ENCODE measurements at places on chromosomes 3 and 15.
A peak's percentile ranks its signal among the peaks of the same experiment; 100 is the strongest.

- DNase-seq, result peak; percentile 73
These were observed 138.4 kb upstream of the TBL1XR1 start for GRCh38 chr3:177335728-177336127.

- no peak for DNase-seq
These were observed 182.3 kb upstream of the LPP start for GRCh38 chr3:187971629-187972028.

GRCh38 chr3:107973152-107973551, 117.7 kb downstream of the CD47 start:
- no peak for DNase-seq

- no peak for DNase-seq
These were observed 203.6 kb downstream of the PDCD6IP start for GRCh38 chr3:34001990-34002389.

- no peak for DNase-seq
These were observed 3.2 kb upstream of the TEX9 start for GRCh38 chr15:56361987-56362386.

GRCh38 chr3:89245612-89246011, 138.2 kb downstream of the EPHA3 start:
- no peak for DNase-seq

GRCh38 chr3:175865724-175866123, 1006.6 kb downstream of the NAALADL2 start:
- no peak for DNase-seq

DNA sequence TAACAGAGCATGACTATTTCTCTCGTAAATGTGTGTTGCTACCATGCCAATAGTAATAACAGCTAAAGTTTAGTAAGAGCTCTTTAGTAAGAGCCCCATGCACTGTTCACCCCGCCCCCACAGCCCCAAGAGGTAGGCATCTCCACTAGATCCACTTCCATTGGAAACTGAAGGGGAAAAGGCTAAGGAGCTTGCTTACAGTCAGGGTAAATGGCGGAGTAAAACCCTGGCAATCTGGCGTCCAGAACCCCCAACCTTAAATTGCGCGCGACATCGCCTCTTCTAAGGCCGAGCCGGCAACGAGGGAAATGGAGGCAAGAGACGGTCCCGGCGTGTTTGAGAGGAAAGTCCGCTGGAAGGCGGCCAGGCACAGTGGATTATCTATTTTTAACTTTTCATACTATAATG, 654 bp upstream of the C3orf38 start:
- no peak for DNase-seq

DNA sequence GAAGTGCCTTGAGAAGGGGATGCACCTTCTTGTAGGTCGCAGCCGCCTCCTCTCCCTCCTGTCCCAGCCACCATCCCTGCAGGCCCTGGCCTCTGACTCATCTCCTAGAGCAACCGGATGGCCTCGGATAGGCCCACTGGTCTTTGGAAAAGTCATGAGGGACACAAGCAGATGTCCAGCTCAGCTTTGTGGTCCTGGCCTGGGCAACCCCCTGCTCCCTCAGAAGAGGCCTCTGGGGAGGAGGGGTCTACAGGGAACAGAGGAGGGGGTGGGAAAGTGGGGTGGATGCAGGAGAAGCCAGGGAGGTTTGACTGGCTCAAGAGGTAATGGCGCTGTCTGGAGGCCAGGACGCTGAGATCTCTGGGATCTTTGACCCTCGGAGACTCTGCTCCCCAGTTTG, 259.2 kb upstream of the TLE3 start:
- DNase-seq, result no peak

- DNase-seq, result no peak
These were observed 23.1 kb downstream of the PHLDB2 start for GRCh38 chr3:111882194-111882593.

Measured in astrocyte of the hippocampus (primary cell).